ENCODE measurements at places on chromosomes 1 and 21.

GRCh38 chr1:26542771-26543451 lies 13.3 kb downstream of the RPS6KA1 start:
- DNase-seq = no peak

- DNase-seq = no peak
Measured at GRCh38 chr1:23383577-23384311, 14.1 kb upstream of the ZNF436 start.

DNA sequence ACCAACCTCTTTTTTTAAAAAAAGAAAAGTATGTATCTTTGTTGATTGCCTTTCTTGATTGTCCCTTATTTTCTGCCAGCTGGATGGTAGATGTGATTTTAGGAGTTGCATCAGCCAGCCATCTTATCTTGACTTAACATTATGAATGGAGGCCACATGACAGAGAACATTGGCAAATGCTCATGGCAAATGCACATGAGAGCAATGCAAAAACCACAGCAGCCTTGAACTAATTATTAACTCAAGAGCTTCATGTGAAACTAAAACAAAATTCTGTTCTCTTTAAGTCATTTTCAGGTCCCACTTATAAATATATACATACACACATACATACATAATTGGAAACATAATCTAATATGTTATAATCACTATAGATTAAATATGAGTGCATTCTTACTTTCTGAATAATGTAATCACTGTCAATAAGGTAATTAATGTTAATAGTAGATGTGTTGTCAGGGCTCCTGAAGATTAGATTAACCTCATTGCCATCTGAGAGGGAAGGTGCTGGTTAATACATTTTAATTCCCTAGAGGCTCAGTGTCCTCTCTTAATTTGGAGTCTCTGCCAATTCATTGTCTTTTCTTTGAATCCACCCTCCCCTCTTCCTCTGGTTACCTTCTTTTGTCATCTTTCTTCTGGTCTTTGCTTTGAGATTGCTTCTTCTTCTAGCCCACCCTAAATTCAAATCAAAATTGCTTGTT lies 962.2 kb downstream of the ADGRL2 start:
- no peak for DNase-seq

DNA sequence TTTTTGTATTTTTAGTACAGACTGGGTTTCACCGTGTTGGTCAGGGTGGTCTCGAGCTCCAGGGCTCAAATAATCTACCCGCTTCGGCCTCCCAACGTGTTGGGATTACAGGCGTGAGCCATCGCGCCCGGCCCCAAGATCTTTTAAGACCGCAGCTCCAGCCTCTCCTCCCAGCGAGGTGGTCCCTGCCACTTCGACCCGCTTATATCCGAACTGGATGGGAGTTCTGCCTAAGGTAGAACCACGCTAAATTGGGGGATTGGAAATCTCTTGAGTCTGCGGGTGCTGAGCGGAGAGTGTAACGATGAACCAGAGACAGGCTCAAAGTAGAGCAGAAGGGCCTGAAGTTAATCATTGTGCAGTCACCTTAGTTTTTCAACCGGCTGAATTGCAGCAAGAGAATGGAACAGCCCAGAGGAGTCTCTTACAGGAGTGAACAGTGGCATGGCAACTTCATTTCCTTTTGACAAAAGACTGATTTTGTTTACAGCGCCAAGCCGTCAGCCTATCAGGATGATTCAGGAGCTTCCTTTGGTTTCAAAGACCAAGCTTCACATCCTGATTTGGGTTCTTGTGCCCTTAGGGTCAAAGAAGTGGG lies 726 bp upstream of the CYB5R1 start:
- DNase-seq = peak; percentile 31

- no peak for DNase-seq
Measured at GRCh38 chr1:9314111-9314510, 21.4 kb downstream of the SPSB1 start.

DNA sequence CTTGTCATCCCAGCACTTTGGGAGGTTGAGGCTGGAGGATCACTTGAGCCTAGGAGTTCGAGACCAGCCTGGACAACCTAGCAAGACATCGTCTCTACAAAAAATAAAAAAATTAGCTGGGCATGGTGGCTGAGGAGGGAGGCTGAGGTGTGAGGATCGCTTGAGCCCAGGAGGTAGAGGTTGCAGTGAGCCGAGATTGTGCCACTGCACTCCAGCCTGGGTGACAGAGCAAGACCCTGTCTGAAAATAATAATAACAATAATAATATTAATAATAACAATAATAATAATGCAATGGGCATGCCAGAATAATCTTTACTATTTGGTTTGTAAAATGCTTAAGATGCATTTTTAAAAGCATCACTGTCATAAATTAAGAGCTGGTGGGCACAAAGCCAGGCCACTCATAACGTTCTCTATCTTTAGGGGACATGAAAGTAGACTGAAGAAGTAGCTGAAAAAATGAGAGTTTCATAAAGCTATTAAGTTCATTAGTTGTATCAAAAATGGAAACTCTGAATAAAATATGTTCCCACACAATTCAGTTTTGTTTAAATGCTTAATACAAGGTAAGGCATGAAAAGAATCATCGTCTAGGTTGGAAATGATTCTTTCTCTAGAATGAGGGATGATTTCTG lies 51.6 kb upstream of the ITPKB start:
- no peak for DNase-seq

DNA sequence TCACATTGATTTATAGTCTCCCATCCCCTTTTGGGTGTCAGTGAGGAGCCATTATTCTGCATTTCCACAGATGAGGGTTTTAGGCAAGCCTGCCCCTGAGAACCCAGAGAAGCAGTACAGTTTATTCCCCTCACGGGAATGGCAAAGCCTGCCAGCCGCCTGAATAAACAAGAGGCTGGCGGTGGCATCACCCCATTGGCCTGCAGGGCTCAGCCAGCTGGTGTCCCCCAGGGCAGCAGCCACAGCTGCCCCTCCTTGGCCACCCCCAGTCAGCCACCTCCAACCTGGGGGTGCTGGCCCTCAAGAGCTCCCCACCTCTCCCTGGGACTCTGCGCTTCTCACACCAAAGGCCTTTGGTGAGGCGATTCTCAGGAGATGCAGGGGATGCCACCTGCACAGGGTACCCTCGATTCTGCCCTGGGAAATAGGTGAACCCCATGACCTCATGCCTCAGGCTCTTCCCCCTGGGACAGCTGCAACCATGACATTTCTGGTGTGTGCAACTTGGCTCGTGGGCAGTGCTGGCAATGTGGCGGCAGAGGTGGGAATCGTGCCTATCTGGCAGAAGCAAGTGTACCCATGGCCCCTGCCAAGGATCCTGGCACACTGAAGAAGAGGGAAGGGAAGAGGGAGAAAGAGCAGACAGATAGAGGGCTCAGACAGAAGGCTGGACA lies 14.0 kb downstream of the OLFML2B start:
- no peak for DNase-seq

DNA sequence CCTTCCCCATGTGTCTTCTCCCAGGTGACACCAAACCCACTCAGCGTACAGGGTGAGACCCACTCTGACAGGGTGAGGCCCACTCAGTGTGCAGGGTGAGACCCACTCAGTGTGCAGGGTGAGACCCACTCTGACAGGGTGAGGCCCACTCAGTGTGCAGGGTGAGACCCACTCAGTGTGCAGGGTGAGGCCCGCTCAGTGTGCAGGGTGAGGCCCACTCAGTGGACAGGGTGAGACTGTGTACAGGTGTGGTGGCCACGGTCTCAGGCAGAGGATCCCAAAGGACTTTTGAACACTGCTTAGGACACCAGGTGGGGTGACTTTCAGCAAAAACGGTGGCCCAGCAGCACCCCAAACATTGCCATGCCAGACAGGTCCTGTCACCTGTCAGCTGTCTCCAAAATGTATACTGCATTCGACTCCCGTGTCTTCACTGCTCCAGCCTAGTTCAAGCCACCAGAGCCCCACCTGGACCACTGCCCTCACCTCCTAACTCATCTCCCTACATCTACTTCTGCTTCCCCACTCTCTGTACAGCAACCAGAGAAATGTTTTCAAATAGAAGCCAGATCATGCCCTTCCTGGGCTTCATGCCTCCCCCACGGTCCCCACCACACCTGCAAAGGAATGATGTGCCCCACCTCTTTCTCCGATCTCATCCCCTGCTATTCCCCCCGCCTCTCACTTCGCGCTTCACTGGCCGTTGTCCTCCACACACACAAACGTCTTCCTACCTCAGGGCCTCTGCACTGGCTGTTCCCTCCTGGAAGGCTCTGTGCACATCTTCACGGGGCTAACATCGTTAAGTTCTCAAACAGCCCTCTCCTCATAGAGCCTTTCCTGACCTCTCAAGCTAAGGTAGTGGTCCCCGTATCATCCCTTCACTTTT lies 52.1 kb downstream of the ACBD3 start:
- no peak for DNase-seq

DNA sequence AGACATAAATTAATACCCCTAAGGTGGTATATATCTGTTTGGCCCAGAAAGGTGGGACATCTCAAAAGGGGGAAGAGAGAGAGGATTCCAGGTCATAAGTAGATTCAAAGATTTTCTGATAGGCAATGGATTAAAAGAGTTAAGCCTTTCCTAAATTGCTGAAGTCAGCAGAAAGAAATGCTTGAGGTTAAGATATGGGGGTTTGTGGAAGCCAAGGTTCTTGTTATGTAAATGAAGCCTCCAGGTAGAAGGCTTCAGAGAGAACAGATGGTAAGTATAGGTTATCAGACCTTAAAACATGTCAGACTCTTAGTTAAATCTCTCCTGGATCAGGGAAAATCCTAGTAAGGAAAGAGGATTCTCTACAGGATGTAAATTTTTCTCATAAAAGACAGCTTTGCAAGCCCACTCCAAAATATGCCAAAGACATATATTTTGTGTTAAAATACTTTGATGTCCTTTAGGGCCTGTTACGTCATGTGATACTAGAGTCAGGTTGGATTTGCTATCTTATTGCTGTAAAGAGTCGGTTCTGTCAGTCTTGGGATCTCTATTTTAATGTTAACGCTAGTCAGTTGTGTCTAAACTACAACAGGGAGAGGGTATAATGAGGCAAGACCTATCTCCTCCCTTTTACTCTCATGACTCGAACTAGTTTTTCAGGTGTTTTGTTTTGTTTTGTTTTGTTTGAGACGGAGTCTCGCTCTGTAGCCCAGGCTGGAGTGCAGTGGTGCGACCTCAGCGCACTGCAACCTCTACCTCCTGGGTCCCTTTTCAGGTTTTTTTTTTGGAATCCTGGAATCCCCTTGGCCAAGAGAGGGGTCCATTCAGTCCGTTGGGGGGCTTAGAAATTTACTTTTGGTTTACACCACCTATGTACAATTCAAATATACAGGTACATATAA lies 30.6 kb downstream of the RGS2 start:
- no peak for DNase-seq

GRCh38 chr1:162470216-162470615 lies 27.4 kb upstream of the UHMK1 start:
- no peak for DNase-seq

DNA sequence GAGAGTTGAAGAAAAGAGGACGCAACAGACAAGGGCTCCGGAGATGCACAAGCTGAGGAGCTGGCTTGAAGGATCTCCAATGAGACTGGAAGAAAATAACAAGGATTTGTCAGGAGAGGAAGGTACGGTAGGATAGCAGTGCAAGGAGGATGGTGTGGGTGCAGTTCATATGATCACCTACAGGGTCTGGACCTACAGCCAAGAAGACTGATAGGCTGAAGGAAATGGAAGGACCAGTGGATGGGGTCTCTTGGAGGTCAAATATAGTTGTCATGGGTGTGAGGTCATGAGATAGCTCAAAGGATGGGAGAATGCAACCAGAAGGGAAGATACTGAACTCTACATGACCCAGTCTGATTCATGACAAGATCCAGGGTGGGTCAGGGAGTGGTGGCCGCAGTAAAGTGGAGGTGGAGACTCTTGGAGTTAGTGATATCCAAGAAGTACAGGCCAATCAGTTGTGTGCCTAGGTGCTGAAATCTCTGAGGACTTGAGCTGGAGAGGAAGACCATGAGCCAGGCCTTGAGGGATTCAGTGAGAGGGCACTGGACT lies 15.3 kb upstream of the KANK4 start:
- no peak for DNase-seq

DNA sequence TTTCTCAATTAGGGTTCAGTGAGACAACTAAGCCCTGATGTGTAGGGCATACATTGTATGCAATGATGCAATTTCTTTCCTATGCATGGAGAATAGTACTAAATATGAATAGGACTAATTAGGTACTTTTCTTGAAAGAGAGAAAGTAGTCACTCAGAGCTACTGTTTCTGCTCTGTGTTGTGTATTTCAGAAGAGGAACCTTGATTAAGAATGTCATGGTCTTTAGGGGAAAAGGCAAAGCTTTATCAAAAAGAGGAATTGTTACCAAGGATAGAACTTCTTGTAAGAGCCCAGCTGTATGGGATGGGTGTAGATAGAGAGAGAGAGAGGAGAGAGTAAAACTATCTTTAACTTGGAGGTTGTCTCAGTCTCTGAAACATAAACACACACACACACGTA lies 49.1 kb downstream of the HLX start:
- no peak for DNase-seq

DNA sequence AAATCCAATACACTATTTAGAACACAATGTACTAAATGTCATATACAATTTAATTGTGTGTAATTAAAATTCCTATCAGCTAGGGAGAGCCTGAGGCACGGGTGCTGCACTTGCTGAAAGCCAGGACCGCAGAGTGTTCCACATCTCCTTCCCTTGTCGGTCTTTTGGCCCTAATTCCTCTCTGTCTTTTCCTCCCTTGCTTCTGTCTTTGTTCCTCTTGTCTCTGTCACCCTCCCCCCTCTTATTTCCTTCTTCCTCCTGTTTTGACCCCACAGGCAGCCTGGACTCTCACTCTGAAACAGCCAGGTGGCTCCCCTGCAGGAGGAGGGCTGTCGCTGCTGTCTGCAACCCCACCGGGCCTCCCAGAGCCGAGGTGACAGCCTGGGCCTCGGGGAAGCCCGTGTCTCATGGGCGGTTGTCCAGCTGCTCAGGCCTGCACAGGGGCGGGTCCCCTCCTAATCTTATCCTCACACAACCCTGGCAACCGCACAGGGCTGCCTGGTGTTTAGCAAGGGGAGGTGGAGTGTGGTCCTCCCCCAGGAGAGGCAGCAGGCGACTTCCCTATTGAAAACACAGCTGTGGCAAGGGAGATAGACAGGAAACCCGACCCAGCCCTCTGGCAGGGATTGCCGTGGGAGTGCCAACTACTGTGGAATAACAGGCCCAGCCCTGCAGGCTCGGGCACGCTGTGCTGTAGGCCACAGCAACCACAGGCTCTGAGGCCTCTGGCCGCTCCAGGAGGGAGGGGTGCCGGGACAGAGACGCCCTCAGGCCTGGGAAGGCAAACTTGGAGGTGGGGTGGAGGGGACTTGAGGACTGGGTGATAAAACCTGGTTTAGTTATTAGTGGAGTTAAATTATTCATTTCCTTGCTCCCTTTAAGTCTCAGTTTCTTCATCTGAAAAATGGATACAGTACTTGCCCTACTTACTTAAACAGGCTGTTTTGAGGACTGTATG lies 68.8 kb upstream of the WDR26 start:
- DNase-seq = peak; percentile 29

- no peak for DNase-seq
Measured at GRCh38 chr21:30579346-30579745, 10.9 kb downstream of the KRTAP22-2 start.

DNA sequence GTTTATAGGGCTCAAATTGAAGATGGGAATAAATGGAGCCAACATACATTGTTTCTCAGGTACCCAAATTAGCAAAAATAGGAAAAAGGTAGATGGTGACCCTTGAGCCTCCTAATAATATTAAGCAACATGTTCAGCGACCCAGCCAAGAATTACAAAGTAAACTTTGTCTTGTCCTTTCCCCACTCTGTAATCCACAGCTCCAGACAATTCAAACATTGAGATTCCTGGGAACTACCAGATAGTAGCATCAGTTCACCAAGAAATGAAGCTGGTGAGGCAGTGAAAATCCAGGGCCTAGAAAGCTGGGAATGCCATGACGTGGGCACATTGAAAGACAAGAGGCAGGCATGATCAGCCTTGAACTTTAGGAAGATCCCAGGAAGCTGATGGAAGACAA lies 11.7 kb downstream of the HAO2 start:
- DNase-seq = no peak

Measured in DMS79 treated with DMSO at 0.1 percent for 48 hours (cell line).